Liver (tissue), 10 donors: ENCODE measurements at places on chromosomes 11 and 22. TPM values are rescaled to one million over a fixed set of nuclear protein-coding genes. Genes with fewer than 3 reads are reported as not detected.

The NLRP6 gene
- 5.7 TPM for total RNA-seq

The OR52N5 gene
- 0.08 TPM for total RNA-seq

The PKDREJ gene
- under 0.01 TPM for total RNA-seq

The MMP7 gene
- 1.4 TPM for total RNA-seq

The CBX7 gene
- total RNA-seq = 21.8 TPM

The NCR3LG1 gene
- total RNA-seq = 0.75 TPM

The KCNJ11 gene
- 0.75 TPM for total RNA-seq

The RFPL3 gene
- total RNA-seq = not detected

The FXYD2 gene
- 22.9 TPM for total RNA-seq

The RAPSN gene
- total RNA-seq = not detected

The TEX54 gene
- not detected for total RNA-seq

The TCN2 gene
- 12.4 TPM for total RNA-seq

The FGF3 gene
- not detected for total RNA-seq

The CARD10 gene
- total RNA-seq = 7.8 TPM

The TEX12 gene
- total RNA-seq = 0.42 TPM

The FAM180B gene
- not detected for total RNA-seq

The MMP3 gene
- not detected for total RNA-seq

The GAL3ST3 gene
- total RNA-seq = not detected

The SLC15A3 gene
- 20.9 TPM for total RNA-seq

GRCh38 chr22:37870273-37870672, 21.1 kb downstream of the EIF3L start:
- no peak for DNase-seq

- no peak for DNase-seq
These were observed 27.9 kb upstream of the MOB2 start for GRCh38 chr11:1514336-1515061.

DNA sequence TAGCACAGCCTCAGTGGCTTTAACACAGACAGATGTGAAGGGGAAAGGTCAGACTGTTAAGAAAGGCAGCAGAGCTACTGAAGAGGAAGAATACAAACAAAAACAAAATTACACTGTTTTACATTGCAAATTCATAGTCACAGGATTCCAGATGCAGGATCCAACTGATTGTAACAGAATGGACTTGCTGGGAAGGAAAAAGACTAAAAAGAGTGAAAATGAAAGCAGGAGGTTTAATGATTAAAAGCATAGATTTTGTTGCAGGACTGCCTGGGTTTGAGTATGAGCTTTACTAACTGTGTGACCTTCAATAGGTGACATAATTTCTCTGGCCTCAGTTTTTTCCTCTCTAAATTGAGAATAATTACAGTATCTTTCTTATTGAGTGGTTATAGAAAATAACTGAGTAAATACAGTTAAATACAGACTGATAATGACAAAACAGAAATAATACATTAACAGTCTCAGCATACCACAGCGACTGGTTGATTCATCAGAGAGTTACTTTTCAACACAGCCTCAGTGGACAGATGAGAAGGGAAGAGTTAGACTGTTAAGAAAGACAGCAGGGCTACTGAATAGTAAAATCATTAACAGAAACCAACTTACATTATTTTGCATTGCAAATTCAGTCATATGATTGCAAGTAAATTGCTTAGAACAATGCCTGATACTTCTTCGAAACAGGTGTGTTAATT, 704.2 kb upstream of the TENM4 start:
- DNase-seq = no peak

GRCh38 chr11:88501541-88501940, 164.0 kb upstream of the CTSC start:
- DNase-seq = no peak

DNA sequence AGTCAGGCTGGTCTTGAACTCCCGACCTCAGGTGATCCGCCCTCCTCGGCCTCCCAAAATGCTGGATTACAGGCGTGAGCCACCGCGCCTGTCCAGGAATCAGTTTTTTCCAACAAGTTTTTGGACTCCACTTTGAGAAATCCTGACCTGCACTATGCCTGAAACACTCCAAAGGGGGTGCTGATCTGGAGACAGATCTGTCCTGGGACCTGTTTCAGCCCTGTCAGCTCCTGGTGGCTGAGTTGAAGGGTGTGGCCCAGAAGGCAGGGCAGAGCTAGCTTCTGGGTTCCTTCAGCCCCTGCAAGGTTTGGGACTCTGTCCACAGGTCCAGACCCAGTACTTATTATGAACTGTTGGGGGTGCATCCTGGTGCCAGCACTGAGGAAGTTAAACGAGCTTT, 1.2 kb downstream of the DNAJC4 start:
- no peak for DNase-seq

- no peak for DNase-seq
These were observed 6.9 kb upstream of the PSMC3 start for GRCh38 chr11:47433157-47433556.

- DNase-seq = no peak
These were observed 49.5 kb downstream of the ARFGAP2 start for GRCh38 chr11:47127213-47127612.

- DNase-seq = no peak
These were observed at the start of gene APOBEC3H for GRCh38 chr22:39097098-39098020. APOBEC3H (plus strand) TSS chr22:39097244; CDS start chr22:39100279, 3,035 bp downstream.

GRCh38 chr11:64337538-64338249, 2.3 kb upstream of the CCDC88B start:
- no peak for DNase-seq

GRCh38 chr11:83566950-83567349, 280.8 kb upstream of the CCDC90B start:
- no peak for DNase-seq

- no peak for DNase-seq
These were observed 43.0 kb upstream of the CD5 start for GRCh38 chr11:61059260-61059752.

DNA sequence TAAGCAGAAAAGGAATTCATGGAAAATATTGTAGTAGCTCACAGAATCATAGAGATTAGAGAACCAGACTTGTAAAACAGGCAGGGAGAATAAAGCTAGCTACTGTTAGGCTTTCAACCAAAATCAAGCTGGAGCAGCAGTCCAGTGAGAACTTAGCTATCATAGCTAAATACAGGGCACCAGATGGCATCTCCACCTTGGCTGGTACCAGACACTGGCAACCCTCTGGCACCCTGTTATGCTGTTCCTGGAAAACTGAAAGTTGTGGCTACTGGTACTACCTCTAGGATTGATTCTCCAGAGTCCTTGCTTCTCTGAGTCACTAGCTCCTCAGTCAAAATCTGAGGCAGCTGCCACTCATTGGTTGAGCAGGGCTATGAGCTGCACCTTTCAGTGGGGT, 6.0 kb upstream of the DRD2 start:
- DNase-seq = no peak

DNA sequence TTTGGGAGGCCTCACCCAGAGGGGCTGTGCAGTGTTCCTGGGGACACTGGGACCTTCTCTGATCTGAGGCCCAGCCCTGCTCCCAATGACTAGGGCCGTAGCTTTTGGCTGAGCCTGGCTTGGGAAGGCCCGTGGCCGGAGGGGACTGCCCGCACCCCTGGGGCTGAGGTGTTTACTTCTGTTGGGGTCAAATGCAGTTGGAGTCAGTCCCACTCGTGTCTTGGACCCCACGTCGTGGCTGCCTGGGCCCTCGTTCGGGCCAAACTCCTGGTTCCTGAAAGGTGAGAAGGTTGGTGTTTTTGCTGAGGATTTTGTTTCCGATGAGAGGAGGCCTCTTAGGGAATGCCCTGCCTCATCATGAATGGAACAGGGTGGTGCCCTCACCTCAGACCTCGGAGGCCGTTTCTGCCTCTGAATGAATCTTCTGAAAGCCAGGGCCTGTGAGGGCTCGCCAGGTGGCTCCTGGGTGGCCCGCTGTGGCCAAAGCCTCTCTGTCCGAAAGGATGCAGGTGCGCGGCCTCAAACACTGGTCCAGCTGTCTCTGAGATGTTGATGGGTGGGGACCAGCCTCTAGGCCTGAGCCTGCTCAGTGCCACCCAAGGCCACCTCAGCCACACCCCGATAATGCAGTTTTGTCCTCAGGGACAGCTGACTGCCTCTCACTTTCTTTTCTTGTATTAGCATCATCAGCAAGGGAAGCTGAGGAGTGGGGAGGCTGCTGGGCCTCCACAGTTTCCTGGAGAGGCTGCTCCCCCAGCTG, 40.3 kb upstream of the A4GALT start:
- DNase-seq = no peak

DNA sequence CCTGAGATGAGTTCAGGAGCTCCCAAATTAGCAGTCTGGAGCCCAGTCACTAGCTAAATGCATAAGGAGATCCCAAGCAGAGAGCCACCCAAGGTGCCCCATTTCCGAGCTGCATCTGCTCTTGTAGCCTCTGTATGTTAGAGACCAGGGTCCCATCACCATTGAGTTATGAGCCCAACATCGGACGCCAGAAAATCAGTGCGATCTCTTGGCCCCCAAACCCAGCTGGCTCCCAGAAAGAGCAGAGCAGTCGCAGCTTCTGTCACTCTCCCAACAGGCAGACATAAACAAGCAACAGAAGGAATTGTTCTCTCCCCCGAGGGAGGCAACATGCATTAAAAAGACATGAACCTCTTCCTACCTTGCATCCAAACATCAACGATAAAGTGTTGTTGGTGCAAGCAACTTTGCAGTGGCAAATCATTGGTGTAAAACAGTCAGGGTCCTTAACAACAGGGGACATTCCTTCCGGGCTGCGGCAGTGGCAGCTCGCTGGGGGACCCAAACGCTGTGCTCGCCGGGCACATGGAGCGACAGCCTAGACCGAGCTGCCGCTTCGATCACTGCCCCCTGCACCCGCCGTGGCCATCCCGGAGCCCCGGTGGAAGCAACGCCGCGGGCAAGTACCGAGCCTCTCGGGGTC, 907.1 kb downstream of the DLG2 start:
- no peak for DNase-seq

DNA sequence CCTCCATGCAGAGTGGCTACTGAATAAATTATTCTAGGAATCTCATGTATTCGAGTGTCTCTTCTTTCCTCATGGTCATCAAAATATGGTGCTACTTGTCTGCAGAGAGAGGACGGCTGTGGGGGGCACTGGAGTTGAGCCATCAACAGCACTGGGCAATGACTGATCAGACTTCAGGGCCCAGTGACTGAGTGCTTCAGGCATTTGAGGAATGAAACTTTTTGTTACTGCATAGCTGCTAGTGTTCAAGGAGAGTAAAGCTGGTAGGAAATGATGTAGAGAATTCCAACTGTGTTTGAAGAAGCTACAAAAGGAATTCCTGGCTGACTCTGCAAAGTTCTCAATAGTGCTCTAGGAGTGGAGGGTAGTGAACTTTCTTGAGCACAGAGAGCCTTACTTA, 277.7 kb downstream of the CADM1 start:
- no peak for DNase-seq

DNA sequence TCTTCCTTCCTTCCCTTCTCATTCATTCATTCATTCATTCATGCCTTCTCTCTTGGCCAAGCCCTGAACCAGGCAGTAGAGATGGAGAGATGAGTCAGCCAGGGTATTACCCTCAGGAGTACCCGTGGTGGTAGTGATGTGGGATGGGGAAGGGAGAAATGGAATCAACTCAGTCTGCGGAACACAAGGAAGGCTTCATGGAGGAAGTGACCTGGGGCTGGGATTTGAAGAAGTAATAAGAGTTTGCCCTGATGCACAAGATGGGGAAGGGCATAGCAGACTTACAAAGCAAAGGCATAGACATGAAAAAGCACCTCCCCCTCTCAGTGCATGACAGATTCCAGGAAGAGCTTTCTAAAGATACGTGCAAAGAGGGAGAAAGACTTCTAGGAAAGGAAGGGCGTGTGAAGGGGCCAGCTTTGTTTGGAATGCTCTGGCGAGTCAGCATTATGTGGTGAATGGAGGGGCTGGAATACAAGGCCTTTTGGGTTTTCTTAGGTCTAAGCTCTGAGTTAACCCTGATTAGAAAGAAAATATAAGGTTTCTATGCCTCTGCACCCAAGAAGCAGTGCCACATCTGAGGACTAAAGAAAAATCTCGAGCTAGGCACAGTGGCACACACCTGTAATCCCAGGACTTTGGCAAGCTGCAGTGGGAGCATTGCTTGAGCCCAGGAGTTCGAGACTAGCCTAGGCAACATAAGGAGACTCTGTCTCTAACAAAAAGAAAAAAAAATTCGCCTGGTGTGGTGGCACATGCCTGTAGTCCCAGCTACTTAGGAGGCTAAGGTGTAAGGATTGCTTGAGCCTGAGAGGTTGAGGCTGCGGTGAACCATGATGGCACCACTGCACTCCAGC, 36.4 kb upstream of the ACER3 start:
- no peak for DNase-seq

DNA sequence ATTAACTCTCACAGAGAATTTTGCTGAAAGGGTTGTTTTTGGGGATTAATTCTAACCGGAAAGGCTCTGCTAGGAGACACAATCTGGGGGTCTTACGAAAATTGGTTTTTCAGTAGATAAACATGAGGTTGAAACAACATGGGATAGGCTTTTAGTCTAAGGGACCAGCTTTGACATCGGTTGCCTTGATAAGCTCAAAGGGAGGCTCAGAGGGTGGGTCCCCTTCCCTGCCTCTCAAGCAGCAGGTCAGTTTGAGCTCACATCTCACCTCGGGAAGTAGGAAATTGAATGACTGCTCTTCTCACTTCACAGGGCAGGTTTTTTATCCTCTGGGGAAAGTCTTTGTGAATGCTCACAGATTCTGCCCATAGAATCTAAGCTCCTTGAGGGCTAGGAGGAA, 70.2 kb upstream of the KIRREL3 start:
- DNase-seq = no peak

GRCh38 chr11:73194593-73194992, 23.5 kb upstream of the P2RY2 start:
- DNase-seq = no peak

GRCh38 chr22:36904260-36904880, 9.1 kb upstream of the CSF2RB start:
- no peak for DNase-seq

- no peak for DNase-seq
These were observed 206.5 kb upstream of the PDGFD start for GRCh38 chr11:104370478-104370877.

DNA sequence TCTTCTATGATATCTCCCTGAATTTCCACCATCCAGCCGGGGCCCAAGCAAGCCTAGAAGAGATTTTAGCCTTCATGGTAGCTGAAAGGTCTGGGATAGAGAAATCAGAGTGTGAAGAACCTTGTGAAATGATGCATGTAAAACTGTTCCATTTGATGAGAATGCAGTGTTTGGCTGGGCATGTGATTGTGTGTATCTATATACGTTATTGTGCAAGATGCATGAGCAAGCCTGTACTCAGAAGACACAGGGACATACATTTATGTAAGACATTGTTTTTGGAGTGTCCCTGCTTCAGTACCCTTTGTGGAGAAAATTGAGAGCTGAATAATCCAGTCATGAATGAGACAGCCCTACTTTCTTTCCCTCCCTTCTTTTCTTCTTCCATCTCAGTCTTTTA, 15.2 kb upstream of the OR52K2 start:
- DNase-seq = no peak

GRCh38 chr11:108966206-108966605, 301.3 kb downstream of the DDX10 start:
- no peak for DNase-seq

- DNase-seq = no peak
These were observed 154.2 kb downstream of the LDLRAD3 start for GRCh38 chr11:36098087-36098486.

- no peak for DNase-seq
These were observed 186.5 kb downstream of the DYNC2H1 start for GRCh38 chr11:103295704-103296103.
